Left forelimb (tissue), 1 donor: ENCODE measurements at places on chromosomes 16 and 17.
A peak's percentile ranks its signal among the peaks of the same experiment; 100 is the strongest.

- no peak for DNase-seq
These were observed 3.3 kb downstream of the CDH15 start for GRCh38 chr16:89174877-89175276.

- no peak for DNase-seq
These were observed 410.8 kb downstream of the SNX29 start for GRCh38 chr16:12387311-12387710.

- no peak for DNase-seq
These were observed 130.2 kb upstream of the CHMP6 start for GRCh38 chr17:80861418-80861815.

DNA sequence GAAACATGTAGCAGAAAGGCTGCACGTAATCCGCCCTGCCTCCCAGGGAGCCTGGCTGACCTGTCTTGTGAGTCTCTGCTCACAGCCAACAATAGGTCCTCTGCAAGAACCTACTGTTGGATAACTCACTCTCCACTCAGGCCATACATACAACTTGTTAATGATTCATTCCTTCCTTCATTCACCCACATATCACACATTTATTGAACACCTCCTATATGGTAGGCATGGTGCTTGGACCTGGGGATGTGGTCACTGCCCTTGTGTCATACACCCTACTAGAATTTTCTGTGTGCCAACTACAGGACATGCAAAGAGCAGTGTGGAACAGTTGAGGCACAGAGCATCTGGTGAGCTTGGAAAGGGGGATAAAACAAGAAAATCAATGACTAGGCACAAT, 28.1 kb upstream of the HNF1B start:
- DNase-seq = no peak

GRCh38 chr17:77365584-77366186, 224.9 kb downstream of the SEC14L1 start:
- no peak for DNase-seq

- DNase-seq = no peak
These were observed 852 bp upstream of the HELZ start for GRCh38 chr17:67245694-67246402.

GRCh38 chr17:64244165-64244564, 18.9 kb downstream of the TEX2 start:
- DNase-seq = no peak

- no peak for DNase-seq
These were observed 15.8 kb upstream of the CAVIN1 start for GRCh38 chr17:42438600-42439567.

DNA sequence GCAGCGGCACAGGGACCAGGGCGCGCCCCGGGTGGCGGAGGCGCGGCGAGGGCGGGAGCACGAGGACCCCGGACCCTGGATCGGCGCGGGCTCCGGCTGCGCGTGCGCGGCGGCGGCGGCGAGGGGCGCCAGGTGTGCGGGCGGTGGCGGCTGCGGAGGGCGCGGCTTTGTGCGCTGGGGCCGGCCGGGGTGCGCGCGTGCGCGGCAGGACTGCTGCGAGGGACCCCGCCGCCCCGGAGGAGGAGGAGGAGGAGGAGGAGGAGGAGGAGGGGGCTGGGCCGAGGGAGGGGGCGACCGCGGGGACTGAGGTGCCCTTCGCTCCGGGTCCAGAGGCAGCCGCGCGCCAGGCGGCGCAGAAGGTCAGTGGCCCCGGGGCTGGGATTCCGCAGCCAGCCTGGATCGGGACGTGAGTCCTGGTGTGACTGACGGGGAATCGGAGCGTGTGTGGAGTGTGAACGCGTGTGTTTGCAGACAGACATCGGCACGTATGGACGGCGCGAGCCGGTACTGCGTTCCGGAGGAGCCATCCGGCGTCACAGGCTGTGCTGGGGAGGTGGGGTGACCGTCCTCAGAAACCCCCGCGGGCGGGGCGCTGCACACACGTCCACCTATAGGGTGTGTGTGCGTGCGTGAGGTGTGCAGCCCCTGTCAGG, 19.5 kb upstream of the RAP1GAP2 start:
- DNase-seq = no peak

GRCh38 chr16:88754109-88754911, 30.7 kb downstream of the PIEZO1 start:
- DNase-seq = no peak

- DNase-seq = peak; percentile 76
These were observed 333 bp upstream of the NOG start for GRCh38 chr17:56593086-56593645.

DNA sequence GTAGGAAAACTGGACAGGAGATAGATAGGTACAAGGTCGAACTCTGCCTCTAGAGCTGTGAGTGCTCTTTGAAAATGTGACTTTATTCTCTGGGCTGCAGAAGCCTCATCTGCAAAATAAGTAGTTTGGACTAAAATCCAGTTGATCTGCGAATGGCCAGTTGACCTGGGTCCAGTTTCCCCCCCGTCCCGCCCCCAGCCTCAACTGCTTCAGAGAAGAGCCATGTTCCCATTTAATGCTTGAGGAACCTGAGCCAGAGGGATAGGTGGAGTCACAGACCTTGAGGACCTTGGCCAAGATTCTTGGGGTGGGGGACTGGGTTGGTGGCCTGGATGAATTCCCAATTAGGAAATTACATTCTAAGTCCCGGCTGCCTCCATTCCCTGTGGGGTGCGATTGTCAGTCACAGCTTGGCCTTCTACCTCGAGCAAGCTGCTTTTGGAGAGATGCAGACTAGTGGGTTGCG, 14.1 kb downstream of the TBX2 start:
- DNase-seq = no peak

DNA sequence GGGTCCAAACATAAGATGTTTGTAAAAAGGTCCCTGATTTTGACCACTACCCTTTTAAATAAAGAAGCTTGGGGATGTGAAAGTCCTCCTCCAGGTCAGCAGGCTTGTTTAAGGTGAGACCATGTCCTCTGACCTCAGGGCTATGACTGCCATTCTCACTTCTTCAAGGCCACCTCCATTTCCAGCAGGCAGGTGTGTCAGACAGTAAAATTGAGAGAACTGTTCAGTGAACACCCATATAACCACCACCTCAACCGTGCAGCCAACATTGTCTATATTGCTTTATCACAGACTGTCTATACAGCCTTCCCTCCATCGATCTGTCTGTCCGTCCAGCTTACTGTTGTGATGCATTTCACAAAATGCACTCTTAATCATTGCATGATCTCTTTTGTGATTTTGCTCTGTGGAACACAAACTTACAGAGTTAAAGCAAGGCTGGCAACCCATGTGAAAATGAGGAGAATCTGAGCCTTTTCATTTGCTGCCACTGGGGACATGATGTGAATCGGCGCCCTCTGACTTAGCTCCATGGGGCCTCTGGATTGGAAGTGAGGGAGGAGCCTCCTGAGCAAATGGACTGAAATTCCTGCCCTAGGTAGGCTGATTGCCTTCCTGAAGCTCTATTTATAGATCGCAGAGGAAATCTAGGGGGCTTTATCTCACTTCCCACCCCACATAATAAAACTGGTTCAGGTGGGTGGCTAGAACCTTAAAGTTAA, 53.8 kb downstream of the ZNRF1 start:
- no peak for DNase-seq

GRCh38 chr16:66457888-66458287, 30.8 kb downstream of the BEAN1 start:
- DNase-seq = peak; percentile 40

DNA sequence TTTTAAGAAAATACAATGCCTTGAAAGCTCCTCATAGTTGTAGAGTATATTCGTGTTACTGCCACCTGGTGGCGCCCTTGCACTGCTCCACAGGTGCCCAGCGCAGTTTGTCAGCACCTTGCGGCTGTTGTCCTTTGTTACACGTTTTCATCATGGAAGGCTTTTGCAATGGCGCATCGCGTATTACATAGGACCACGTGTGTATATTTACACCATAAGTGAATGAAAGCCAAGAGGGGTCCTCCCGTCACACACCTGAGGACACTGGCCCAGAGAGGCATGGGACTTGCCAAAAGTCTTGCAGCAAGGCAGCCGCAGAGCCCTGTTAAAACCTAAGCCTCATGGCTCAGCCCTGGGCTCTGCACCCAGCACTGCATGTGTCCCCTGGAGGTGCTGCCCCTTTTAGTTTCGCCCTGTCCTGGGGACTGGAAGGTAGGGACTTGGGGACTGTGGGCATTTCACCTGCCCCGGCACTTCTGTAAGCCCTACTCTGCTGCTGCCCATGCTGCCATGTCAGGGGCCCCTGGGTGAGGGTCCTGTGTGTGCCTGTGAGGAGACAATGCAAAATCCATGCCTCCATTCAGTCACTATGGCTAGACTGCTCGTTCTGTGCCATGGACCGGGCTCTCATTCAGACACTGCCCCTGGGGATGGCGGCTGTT, 24.3 kb downstream of the POLR3E start:
- peak; percentile 71 for DNase-seq

- DNase-seq = no peak
These were observed 58.6 kb upstream of the SHISA6 start for GRCh38 chr17:11182430-11182829.

GRCh38 chr17:82443465-82444283, 6.9 kb downstream of the CYBC1 start:
- DNase-seq = no peak

- no peak for DNase-seq
These were observed 61.1 kb upstream of the CIBAR2 start for GRCh38 chr16:85173146-85173980.

- DNase-seq = no peak
These were observed 18.7 kb downstream of the CCDC102A start for GRCh38 chr16:57517397-57518367.

DNA sequence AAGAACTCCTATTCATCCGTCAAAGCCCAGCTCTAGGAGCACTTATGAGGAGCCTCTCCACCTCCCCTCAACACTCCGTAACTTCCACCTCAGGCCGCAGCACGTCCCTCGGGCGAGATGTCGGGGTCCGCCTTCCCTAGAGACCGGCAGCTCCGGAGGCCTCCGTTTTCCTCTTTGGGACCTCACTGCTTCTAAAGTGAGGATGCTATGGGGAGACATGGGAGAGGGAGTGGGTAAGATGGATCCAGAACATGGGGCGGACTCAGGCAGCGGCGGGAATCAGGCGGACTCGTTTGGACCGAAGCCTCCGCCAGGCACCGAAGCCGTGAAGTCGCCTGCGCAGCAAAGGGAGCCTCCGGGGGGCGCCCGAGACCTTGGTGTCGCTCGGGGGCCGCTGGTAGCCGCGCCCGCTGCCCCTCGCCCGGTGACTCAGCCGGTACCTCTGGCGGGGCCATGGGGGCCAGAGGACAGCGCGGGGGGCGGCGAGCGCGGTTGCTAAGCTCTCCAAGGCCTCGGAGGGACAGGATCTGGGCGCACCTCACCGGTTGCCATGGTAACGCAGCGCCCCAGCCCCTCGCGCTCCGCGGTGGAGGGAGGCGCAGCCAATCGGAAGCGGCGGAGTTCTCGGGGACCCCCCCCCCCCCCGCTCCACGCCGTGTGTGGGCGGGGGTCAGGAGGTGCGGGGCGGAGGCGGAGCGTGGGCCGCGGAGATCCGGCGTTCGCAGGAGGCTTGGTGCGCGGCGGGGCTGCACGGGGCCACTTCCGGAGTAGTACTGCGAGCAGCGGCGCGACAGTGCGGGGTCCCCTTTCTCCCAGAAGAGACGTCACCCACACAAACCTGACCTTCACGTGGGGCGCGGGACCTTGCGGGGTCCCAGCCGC, 1.3 kb upstream of the HIC1 start:
- DNase-seq = peak; percentile 81

DNA sequence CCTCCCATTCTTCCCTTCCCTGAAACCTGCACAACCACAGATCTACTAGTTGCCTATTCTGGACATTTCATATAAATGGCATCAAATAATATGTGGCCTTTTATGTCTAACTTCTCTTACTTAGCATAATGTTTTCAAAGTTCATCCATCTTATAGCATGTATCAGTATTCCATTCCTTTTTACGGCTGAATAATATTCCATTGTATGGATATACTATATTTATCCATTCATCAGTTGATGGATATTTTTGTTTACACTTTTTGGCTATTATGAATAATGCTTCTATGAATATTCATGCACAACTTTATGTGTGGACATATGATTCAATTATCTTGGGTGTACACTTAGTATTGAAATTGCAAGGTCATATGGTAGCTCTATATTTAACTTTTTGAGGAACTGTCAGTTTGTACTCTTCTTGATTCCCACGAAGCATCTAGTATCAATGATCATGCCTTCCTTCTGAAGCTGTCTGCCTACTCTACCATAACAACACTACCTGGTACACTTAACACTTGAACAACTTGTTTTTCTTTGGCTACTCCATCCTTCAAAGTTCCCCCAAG, 12.7 kb upstream of the CHD3 start:
- no peak for DNase-seq

DNA sequence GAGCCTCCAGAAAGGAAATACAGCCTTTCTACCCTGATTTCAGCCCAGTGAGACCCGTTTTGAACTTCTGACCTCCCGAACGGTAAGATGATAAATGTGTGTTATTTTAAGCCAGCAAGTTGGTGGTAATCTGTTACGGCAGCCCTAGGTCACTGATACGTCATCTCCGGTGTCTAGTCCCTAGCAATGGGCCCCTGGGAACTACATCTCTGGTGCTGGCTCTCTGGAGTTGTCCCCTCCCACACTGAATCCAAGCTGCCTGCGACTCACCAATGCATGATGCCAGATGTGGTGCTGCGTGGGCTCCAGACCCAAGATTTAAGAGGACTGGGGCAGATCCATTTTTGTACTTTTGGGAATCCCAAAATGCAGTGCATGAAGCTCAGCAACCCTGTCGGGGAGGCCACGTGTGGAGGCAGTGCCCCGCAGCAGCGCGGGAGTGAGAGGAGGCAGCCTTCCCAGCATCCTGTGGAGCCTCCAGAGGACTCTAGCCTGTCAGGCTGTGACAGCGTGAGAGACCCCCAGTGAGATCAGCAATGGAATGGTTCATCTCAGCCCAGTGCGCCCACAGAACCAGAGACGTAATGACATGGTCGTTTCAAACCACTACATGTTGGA, 43.6 kb upstream of the USP7 start:
- DNase-seq = no peak

DNA sequence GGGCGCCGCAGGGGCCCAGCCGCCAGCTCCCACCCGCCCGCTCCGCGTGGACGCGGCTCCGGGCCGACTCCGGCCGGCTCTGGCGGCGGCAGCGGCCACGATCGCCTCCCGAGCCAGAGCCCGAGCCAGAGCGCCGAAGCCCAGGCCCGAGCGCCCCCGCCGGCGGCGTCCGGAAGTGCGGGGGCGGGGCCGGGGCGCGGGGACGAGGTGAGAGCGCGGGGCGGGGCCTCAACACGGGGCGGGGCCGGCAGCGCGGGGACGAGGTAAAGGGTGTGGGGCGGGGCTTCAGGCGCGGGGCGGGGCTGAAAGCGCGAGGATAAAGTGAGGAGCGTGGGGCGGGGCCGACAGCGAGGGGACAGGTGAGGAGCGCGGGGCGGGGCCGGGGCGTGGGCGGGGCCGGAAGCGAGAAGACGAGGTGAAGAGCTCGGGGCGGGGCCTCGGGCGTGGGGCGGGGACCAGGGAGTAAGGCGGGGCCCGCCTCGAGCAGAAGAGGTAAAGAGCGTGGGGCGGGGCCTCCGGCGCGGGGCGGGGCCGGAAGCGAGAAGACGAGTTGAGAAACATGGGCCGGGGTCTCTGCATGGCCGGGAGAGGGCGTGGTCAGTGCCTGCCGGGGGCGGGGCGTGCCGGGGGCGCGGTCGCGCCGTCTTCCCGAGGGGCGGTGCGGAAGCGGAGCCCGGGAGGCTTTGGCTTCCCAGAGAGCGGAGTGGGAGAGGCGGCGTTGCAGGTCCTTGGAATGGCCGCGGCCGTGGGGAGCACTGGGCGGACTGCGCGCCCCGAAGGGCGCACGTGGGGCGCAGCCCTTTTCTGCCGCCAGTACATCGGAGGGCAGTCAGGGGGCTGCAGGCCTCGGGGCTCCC, at the start of gene AXIN1:
TSS of gene AXIN1 (minus strand) at position 177 of the 857 bp plus-strand sequence. CDS start 5,698 bp downstream, outside the sequence.
- DNase-seq = peak; percentile 95
